ENCODE measurements at places on chromosomes 11 and 22.

DNA sequence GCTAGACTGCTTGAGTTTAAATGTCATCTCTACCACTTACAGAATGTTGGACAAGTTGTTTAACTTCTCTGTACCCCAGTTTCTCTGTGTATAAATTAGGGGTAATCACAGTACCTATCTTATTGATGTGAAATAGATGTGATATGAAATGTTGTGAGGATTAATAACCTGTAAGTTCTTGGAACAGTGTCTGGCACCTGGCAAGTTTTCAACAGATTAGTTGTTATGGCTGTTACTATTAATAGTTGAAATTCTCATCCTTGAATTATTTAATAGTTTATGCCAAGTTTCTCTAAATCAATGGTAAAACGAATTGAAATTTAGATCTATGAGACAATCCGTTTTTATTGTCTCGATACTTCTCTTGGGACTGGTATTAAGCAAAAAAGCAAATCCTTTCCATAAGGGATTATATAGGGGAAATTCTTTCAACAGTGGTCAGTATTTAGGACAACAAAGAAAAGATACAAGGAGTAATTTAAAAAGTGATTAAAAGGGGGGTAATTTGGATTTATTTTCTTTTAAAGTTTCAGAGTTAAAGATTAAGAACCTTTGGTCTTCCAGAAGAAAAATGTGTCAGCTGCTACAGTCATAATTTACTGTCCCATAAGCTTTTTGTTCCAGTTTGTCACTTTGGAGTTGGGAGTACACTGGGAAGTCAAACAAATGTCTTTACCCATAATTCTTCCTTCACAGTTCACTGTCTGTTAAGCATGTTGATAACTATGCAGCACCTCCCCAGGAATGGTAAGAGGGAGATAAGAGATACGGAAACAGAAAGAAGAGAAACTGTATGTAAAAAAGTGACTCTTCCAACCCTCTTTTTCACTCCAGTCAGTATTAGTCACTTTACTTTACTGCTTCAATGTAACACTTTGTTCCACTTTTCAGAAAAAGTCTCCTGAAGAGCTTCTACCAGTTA, 13.2 kb downstream of the PDE3B start:
- no peak for DNase-seq

GRCh38 chr22:49763138-49763537, 64.5 kb downstream of the BRD1 start:
- DNase-seq, result no peak

- no peak for DNase-seq
Observed at GRCh38 chr11:9815486-9816136, 151.7 kb downstream of the SWAP70 start.

GRCh38 chr11:115313224-115313838, 190.9 kb downstream of the CADM1 start:
- no peak for DNase-seq

- DNase-seq, result no peak
Observed at GRCh38 chr22:42473484-42474193, 41.4 kb upstream of the NFAM1 start.

DNA sequence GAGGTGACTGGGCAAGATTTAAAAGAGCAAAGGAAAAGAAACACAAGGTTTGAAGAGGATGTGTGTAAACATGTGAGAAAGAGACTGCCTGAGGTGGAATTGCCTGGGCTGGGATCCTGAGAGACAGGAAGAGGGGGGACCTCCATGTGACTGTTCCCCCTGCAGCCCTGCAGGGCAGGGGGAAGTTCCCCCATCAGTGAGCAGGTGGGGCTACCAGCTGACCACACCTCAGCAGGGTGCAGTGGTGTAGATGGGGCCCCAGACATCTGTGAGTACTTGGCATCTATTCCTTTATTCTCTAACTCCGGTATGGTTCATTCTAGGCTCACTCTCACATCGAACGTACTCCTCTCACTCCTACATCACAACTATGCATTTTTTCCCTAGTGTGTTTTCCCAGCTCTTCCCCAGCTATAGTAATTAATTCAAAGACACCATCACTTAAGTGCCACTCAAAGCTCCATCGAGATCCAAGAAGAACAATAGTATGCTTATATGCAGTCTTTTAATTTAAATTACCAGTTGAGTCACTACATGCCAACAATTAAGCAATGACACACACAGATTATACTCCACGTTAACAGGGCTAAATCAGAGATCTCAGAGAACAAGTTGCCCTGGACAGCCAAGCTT, 42.7 kb downstream of the LGR4 start:
- DNase-seq, result no peak

- no peak for DNase-seq
Observed at GRCh38 chr22:19942157-19943081, 801 bp upstream of the TXNRD2 start.

GRCh38 chr11:118911113-118911879, 14.4 kb downstream of the BCL9L start:
- DNase-seq, result no peak

- DNase-seq, result no peak
Observed at GRCh38 chr11:33323421-33323820, 66.2 kb downstream of the HIPK3 start.

GRCh38 chr22:22199634-22200033, 45.0 kb upstream of the VPREB1 start:
- DNase-seq, result no peak

DNA sequence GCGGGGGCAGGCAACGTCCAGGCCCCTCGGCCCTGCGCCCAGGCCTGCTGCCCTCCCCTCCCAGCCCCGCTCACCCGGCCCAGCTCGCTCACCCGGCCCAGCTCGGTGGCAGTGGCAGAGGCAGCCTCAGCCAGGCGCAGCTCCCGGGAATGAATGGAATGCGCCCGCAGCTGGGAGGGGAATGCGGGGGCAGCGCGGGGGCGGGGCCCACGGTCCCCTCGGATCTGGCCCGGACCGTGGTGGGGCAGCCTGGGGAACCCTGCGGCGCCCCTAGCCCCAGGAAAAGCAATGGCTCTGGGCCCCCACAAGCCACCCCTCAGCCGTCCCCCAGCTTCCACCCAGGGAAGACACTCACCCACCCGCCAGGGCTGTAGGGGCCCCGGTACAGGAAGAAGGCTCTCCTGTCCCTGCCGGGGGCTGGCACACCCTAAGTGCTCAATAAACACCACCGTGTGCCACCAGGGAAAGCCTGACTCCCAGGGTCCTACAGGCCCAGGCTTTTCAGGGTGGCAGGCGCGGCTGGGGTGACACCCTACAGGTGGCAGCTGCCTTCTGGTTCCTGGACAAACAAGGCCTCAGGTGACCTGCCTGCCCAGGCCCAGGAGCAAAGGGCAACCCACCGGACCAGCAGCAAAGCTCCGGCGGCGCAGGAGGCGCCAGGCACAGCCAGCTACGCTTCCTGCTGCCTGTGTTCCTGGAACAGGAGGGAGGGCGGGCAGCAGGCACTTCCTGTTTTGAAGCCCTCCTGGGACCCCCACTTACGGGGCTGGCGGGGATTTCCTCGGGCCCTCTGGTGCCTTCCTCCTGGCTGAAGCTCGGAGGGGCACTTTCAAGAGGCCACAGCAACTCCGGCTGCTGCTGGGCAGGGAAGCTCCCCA, 13.8 kb downstream of the PLXNB2 start:
- peak; percentile 41 for DNase-seq

DNA sequence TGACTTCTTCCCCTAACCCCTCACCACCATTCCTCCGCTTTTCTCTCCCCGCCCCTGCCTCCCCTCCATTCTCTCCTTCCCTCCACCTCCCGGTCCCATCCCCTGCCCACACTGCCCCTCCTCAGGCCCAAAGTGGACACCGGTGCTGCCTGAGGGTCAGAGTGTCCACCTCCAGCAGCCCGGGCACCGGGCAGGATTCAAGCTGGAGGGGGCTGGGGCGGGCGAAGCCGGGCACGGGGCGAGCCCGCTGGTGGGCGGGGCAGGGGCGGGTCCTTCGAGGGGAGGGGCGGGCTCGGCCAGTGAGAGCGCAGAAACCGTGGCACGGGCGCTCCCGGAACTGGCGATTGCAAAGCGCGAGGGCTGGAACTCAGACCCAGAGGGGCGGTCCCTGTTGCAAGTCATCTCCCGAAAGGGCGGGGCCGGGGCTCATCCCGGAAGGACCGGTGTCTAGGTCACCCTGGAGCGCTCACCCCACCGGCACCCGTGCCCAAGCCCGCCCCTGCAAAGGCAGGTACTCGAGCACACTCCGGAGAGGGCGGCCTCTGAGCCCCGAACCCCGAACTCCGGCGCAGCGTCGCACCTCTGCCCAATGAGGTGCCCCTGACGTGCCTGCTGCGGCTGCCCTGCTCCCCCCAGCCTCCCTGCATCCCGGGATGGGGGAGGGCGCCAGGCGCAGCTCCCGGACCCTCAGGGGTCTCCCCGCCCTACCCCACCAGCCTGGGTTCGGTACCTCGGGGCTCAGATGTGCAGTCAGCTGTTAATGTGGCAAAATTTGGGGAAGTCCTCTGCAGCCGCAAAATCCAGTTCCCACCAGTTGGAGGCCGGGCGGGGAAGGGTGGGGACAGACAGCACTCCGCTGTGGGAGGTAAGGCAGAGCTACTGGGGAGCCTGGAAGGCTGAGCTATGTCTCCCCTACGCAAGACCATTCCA, 16.5 kb upstream of the CDKN1C start:
- DNase-seq, result peak; percentile 94

- DNase-seq, result no peak
Observed at GRCh38 chr11:109857637-109858036, 235.6 kb upstream of the ZC3H12C start.

DNA sequence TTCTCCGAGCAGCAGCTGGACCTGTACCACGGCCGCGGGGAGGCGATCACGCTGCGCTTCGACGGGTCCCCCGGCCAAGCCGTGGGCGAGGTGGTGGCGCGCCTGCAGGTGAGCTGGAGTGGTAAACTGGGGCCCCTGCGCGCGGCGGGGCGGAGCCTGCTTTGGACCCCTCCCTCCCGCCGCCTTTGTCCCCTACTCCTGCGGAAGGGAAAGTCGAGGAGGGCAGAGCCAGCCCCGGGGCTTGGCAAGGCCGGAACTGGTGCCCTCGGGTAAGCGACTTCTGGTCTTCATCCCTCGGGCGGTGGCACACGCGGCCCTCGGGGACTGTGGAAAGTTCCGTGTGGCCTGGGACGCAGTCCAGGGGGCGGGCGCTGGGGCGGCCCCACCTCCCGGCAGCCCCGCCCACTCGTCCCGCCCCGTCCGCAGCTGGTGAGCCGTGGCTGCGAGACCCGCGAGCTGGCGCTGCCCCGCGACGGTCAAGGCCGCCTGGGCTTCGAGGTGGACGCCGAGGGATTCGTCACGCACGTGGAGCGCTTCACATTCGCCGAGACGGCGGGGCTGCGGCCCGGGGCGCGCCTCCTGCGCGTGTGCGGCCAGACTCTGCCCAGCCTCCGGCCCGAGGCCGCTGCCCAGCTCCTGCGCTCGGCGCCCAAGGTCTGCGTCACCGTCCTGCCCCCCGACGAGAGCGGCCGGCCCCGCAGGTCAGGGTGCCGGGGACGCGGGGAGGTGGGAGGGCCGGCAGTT, 9.2 kb downstream of the SIPA1 start:
- DNase-seq, result no peak

DNA sequence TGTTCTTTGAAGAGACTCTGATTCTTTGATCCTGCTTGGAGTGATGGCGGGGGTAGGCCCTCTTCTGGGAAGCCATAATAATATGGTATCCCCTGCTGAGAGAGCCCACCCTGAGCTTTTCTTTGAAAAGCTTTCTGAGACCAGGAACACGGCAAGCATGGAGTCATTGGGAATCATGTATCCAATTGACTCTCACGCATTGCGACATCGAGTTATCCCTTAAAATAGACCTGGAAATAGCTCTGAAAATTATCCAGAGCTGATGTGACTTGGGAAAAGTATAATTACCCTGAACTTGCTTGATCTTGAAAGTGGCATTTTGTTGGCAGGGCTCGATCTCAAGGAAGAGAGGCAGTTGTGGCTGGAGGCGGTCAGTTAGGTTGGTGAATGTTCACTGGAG, 36.8 kb upstream of the MPEG1 start:
- no peak for DNase-seq

DNA sequence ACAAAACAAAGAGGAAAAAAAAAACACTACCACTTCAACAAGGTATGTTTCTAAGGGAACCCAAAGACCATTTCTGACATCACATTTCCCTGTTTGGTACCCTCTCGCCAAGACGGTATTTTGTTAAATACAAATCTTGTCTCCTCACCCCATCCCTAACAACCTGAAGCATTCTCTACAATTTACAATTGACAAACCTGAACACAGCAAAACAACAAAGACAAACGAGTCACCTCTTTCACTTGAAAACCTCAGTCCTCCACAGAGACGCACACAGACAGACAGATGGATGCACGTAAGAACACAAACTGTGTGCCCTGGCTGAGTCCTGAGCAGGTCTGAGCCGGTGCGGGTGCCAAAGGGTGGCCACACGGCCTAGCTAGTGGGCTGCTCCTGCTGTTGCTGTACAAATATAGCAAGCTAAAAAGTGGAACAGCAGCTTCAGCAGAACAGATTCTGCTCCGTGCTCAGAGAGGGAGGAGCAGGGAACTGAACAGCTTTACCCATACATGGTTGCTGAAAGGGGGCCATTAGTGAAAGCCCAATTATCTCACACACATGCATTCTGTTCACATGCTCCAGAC, 28.5 kb downstream of the CELF1 start:
- peak; percentile 8 for DNase-seq

GRCh38 chr11:60809249-60809648, 24.1 kb downstream of the MS4A10 start:
- no peak for DNase-seq

DNA sequence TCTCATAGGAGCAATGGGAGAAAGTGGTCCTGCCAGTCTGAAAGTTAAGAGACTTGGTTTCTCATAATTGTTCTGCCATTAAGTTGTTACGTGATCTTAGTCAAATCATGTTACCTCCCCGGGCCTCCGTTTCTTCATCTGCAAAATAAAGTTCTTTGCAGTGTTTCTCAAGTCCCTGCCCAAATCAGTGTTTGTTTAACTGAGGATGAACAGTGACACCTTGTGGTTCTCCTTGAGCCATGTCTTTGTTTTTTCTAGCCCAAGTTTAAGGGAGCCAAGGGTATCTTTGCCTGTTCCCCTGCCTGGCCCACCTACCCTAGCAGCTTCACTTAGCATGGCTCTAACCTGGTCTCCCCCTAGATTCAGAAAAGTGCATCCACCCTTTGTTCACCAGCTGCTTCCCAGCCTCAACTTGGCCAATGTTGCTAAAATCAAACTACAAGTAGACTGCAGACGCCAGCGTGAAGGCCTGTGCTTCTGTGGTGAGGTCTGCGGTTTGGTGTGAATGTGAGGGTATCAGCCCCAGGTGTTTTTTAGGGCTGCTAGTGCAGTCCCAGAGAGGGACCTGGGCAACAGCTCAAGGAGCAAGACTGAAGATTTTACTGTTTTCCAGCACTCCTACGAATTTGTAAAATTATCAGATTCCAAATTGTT, 35.5 kb downstream of the FZD4 start:
- no peak for DNase-seq
